ENCODE measurements at places on chromosomes 12 and 14.

GRCh38 chr14:69504775-69505174 is 20.2 kb downstream of the PLEKHD1 start:
- DNase-seq, result no peak

GRCh38 chr14:55086938-55087337 is 35.5 kb downstream of the MAPK1IP1L start:
- no peak for DNase-seq

- DNase-seq, result no peak
These were observed 71.1 kb upstream of the CCND2 start for GRCh38 chr12:4202487-4202886.

DNA sequence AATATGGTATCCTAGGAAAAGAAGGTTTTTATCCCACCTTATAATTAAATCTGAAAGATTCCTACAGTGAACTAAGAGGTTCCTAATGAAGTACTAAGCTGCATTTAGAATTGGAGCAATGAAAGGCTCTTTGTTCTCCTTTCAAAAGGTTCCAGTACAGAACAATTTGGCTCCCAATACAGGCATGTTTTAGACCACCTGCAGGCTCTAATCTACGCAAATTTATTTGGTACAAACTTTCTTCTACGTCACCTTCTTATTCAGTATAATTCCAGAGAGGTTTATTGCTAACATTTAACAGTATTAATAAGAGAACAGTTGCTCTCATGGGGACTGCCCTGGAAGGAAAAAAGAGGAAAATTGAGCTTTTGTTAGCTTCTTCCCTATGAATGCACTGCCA is 37.6 kb upstream of the SLCO1C1 start:
- DNase-seq, result no peak

GRCh38 chr12:41795051-41795600 is 349.5 kb downstream of the GXYLT1 start:
- no peak for DNase-seq

DNA sequence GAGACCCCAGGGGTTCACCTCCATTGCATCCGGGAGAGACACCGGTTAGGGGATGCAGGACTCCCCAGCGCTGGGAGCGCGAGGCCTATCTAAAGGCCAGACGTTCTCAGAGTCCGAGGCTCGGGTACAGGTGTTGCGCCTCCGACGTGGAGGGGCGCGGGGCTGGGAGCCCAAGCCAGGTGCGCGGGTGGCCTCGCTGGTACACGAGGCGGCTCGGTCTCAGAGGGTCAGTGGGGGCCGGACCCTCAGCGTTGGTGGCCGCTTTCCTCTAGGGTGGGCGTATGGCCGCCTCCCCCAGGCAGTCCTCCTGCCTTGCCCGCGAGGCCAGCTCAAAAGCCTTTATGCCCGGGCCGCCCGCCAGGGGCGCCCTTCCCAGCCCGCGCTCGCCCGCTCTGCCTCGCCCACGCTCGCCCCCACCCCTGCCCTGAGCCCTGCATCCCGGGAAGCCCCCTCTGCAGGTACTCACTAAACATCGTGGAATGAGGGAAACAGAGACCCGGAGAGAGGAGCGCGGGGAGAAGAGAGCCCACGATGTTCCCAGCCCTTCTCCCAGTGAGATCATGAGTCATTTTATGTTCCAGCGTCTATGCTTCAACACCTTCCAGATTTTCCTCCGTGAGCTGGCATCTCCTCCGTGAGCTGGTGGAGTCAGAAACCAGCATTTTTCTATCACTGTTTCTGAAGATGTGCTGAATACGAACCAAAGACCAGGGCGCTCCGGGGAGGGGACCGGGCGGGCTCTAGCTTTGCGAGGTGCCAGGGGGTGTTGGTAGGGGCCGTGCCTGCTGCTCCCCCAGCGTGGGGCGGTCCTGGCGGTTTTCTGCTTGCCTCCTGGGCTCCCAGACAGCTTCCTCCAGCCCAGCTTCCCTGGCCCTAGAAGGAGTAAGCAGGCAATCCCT is 73.8 kb downstream of the DIO3 start:
- DNase-seq, result no peak

GRCh38 chr12:49410818-49411217 is 43.6 kb downstream of the SPATS2 start:
- no peak for DNase-seq

DNA sequence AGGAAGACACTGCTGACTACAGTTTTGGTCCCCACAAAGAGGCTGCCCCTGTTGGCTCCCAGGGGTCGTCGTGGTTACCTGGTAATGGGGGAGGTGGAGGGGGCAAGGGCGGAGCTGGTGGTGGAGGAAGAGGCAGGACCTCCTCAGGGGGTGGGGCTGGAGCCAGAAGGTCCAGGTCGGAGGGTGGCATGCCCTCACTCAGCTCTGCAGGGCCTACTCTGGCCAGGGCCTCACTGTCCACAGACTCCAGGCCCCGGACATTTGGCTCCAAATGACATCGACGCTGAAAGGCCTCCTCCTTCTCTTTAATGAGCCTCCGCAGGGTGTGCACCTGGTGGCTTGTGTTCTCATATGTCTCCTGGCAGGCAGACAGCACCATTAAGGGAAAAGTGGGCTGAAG is 28.5 kb downstream of the PRPF40B start:
- no peak for DNase-seq

GRCh38 chr12:121786440-121786825 is 7.1 kb downstream of the RHOF start:
- DNase-seq, result no peak

GRCh38 chr14:89702073-89702875 is 252.3 kb downstream of the EFCAB11 start:
- no peak for DNase-seq

- DNase-seq, result no peak
These were observed 139.4 kb upstream of the KRR1 start for GRCh38 chr12:75650595-75651341.

GRCh38 chr12:39912211-39912980 is 193.5 kb downstream of the SLC2A13 start:
- DNase-seq, result no peak

DNA sequence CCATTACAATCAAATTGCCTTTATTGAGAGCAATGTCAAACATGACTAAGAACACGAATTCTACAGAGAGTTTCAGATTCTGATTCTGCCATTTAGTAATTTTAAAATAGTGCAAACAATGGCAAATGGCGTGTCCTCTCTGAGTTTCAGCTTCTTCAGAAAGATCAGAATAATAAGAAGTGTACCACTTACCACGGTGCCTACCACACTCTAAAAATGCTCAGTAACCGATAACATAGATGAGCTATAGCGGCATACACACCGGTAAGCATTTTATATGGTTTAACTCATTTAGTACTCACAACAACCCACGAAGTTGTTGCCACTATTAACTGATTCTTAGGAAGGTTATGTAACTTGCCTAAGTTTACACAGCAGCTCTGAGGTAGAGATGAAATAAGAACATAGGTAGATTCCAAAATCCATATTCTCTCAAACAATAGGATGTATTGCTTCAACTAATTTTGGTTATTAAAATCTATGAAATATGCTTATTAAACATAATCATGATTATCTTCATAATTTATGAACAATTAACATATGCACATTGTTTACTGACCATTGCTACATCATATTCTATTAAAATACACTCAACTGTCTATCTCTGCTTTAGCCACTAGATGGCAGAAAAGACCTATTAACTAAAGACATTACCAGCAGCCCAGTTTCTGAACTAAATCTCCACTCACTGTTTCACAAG is 38.3 kb downstream of the SLC6A15 start:
- DNase-seq, result no peak

GRCh38 chr14:85542623-85543022 is 12.7 kb downstream of the FLRT2 start:
- no peak for DNase-seq

DNA sequence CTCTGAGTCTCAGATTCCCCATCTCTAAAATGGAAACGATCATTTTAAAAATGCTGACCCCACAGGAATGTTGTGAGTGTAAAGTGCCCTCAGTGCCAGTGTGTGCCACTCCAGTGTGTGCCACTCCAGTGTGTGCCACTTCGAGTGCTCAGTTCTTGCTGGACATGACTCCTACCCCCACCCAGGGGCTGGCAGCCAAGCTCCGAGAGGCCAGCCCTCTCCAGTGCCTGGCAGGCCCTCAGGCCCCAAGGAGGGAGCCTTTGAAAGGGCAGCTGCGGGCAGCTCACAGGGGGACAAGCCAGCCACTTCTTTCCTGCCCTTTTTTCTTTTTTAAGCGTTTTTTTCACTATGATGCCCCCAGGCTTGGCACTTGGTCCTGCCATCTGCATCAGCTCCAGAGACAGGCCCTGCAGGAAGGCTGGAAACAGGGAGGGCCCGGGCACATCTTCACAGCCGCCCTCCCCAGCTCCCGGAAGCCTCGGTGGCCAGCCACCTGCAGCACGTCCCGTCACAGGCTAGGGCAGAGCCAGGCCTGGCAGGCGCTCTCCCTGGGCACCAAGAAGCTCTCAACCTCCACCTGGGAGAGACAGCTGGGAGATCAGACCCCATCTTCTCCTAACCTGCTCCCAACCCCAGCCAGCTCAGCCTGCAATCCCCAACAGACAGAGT is 29.8 kb downstream of the NCOR2 start:
- DNase-seq, result no peak

GRCh38 chr14:69956970-69957369 is 77.8 kb downstream of the SMOC1 start:
- DNase-seq, result no peak

GRCh38 chr14:83883732-83884131 is 1646.2 kb upstream of the FLRT2 start:
- DNase-seq, result no peak

DNA sequence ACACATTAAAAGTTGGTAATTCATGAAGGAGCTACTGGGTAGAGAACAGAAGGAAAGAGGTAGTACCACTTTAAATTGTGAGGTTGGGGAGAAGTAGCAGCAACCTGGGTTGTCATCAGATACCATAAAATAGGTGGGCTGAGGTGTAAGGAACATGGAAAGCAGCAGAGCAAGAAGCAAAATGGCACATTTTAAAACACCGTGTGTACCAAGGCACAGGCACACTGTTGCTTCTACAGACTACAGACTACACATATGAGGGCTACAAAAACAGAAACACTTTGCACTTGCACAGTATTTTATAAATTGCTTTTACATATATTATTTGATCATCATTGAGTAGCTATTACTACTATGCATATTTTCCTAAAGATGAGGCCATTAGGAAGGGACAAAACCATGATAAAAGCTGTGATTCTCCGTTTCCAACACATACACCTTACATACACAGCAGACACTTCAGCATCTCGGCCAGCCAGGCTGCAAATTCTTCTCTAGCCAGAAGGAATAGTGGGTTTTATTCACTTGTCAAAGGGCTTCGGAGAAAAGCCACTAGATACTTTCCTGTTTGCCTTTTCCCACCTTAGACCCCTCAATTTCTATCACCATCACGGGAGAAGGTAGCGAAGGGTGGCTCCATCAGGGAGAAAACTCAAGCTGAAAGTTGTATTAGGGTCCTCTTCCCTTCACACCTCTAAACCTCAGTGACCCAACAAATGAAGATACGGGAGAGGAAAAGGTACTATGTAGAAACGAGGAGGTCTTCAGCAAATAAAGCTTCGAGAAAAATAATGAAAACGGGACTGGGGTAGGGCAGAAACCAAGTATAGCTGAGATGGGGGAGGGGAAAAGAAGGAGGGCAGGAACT is 1.6 kb downstream of the PYM1 start:
- no peak for DNase-seq

DNA sequence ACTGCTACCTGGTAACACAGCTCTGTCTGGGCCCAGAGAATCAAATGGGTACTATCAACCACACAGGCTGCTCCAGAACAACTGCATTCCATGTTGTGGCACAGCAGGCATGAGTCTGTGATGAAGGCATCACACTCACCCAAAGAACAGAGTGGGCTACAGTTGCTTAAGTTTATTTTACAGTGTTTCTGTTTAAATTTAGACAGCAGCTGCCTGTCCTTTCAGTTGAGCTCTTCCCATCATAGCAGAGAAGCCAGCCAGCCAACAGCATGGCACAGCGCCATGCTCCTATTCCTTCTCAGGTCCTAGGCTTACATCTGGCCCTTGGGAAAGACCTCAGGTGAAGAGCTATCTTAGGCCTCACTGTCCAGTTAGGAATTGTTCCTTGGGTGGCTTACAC is 147.0 kb upstream of the FRMD6 start:
- no peak for DNase-seq

DNA sequence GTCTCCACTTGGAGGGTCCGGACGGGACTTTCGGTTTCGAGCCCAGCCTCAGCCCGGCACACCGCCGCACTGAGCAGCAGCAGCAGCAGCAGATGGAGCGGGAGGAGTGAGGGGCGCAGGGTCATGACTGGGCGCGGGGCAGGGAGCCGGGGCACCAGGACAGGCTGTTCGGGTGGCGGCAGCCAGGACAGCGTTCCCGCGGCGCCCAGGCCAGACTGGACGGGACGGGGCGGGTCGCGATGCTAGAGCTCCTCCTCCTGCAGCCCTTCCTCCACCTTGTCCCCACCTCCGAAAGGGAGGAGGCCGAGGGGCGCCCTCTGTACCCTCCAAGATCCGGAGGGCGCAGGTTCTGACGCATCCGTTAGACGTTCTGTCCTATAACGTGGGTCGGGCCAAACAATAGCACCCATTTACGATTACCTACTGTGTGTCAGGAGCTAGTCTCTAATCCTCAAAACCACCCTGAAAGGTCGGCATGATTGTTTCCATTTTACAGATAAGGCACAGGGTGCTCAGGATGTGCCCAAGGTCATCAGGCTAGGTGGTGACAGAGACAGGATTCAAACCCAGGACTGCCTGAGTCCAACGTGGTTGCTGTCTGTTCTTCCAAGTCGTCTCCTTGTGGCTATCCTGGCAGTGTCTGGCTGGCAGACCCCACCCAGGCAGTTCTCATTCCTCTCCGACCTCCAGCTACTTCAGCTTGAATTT is at the start of gene FKBP11:
Gene FKBP11, minus strand, starts transcription at position 189 of the 708 bp plus-strand sequence. Its CDS starts 64 bp downstream, at position 125.
- DNase-seq, result peak; percentile 76

DNA sequence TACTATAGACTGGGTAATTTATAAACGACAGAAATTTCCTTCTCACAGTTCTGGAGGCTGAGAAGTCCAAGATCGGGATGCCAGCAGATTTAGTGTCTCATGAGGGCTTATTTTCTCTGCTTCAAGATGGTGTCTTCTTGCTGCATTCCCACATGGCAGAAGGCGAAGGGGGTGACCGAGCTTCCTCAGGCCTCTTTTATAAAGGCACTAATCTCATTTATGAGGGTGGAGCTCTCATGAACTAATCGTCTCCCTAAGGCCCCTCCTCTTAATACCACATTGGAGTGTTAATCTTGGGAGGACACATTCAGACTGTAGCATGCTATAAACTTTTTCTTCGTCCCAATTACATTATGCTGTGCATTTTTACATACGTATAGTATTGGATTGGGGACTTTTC is 200.4 kb upstream of the ARHGAP5 start:
- DNase-seq, result no peak

- DNase-seq, result no peak
These were observed 113.9 kb upstream of the MYL2 start for GRCh38 chr12:111034083-111034885.

GRCh38 chr12:42091769-42092168 is 52.9 kb downstream of the GXYLT1 start:
- DNase-seq, result no peak

- no peak for DNase-seq
These were observed 609.0 kb upstream of the LMO3 start for GRCh38 chr12:17214929-17215328.

GRCh38 chr14:33376510-33376909 is 437.8 kb downstream of the NPAS3 start:
- DNase-seq, result no peak

- DNase-seq, result no peak
These were observed 337.8 kb upstream of the DIO2 start for GRCh38 chr14:80549141-80549540.

GRCh38 chr12:28026701-28027100 is 54.2 kb upstream of the PTHLH start:
- DNase-seq, result no peak
